ENCODE measurements at places on chromosomes 12 and 14.

- no peak for DNase-seq
Measured at GRCh38 chr12:70032076-70032475, 207.0 kb downstream of the MYRFL start.

DNA sequence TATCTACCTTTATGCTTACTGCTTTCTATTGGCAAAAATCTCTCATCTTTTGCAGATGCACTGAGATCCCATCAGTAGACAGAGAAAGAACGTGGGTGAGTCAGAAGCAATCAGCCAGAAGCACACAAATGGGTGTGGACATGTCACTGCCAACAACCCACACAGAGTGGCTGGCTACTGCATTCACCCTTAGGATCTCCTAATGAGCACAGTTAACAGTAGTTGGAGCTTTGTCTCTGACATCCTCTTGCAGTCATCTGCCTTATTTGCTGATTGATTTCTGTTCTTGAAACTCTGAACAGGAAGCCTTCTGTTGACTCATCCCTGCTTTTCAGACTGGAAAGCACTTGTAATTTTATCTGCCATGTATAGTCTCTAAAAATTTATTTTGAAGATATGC lies 117.2 kb downstream of the RGS6 start:
- DNase-seq: peak; percentile 1

GRCh38 chr14:35438910-35439713 lies 34.6 kb upstream of the NFKBIA start:
- peak; percentile 22 for DNase-seq

DNA sequence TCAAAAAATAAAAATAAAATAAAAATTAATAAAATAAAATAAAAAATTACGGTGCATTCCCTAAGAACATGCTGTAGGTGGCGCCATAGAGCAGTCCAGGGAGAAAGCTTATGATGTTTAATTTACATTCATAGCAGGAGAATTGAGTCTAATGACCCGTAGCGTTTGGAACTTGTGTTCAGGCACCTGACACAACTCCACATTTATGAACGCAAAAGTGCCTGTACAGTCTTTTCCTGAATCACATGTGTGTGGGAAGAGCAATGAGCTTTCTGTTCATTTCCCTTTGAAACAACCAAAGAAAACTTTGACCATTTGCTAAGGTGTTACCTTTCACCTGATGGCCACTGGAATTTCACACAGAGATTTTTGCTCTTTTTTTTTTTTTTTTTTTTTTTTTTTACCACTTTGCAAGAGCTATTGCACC lies 60.6 kb upstream of the KCNA1 start:
- peak; percentile 46 for DNase-seq

GRCh38 chr14:51321036-51321435 lies 81.0 kb downstream of the TMX1 start:
- no peak for DNase-seq

DNA sequence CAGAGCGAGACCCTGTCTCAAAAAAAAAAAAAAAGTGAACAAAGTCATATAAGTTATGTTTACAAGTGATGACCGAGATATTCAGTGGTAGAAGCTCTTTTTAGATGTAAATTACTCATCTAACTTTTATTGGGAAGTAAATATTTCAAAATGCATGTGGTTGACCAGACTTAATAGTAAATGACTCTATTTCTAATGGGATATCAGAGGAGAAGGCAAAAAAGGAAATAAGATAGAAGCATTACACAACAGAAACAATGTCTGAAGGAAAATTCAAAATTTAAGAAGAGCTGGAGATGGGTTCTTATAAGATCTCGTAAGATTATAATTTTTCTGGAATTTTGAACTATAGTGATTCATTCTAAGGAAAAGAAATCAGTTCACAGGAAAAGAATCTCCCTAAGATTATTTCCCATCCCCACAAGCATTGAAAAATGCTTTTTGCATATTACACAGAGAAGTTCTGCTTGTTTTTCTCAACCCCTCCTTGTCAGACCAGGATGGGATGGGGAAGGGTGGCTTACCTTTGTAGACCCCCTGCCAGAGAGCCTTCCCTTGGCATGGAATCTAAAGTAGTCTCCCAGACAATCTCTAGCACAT lies 63.1 kb upstream of the STK38L start:
- DNase-seq: peak; percentile 77

DNA sequence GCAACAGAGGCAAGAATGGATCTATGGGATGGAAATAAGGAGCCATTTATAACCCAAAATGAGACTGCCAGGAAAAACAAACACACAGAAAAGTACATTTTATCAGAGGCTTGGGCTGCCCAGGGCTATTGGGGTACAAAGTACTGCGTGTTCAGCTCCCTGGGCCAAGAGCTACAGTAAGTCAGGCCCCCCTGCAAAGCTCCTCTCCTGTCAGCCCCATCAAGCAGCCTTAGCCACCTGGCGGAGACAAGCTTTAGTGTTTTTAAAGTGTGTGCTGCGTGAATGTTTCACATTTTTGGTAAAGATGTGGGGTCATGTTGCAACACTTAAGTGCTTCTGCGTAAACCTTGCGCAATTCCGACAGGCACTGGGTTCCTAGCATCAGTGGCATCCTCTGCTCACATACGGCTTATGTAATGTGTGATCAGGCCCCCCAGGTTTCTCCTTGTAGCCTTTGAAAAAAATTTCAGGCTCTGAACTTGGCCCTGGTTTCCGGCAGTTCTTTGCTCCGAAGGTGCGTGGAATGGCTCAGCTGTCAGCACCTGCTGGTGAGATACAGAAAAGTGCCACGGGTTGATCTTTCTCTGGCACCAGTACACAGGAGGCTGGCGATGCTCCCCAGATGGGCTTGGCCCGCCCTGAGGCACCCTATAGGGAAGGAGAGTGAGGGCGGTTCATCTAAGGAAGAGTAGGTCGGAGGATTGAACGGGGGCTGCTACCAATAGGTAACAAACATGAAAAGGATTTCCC lies 198.7 kb upstream of the EEA1 start:
- peak; percentile 94 for DNase-seq

GRCh38 chr12:4830556-4831210 lies 79.0 kb upstream of the KCNA1 start:
- DNase-seq: no peak

- no peak for DNase-seq
Measured at GRCh38 chr14:39203659-39204606, 28.9 kb downstream of the PNN start.

DNA sequence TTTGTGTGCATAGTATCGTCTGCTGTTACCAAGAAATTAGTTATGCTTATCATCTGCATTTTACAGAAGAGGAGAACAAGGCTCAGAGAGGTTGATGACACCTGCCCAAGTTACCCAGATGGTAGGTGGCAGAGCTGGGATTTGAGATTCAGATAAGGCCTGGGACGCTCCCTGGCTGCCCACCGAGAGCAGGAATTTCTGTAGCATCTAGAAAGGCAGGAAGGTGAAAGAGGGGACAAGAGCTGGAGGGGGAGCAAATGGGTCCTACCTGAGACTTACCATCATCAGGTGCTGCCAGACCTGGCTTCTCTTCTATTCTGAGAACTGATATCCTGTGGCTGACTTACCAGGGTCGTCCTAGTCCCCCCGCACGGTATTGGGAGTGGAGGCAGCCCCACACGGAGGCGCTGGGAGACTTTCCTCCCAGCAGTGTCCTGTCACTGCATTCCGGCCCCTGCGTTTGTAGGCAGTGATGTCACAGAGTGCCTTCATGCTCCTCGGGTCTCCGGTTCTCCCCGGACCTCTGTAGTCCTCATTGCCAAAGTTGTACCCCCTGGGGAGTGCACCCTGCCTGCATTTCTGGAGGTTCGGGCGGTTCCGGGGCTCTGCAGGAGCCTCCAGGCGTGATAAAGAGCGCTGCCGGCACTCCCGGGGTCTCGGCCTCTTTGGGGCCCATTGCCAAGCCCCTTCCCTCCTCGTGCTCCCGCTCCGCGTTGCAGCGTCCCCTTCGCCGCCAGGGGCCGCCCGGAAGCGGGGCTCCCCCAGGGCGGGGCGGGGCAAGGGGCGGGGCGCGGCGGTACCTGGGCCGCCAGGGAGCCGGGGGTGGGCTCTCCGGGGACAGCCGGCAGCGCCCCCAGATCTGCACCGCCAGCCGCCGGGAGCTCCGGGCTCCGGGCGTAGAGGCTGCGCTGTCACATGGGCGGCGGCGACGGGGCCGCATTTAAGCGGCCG lies at the start of gene CABP1:
Gene CABP1 (plus strand): TSS at position 856 of the 951 bp plus-strand sequence. CDS start 60 bp downstream, at position 916.
- peak; percentile 7 for DNase-seq

DNA sequence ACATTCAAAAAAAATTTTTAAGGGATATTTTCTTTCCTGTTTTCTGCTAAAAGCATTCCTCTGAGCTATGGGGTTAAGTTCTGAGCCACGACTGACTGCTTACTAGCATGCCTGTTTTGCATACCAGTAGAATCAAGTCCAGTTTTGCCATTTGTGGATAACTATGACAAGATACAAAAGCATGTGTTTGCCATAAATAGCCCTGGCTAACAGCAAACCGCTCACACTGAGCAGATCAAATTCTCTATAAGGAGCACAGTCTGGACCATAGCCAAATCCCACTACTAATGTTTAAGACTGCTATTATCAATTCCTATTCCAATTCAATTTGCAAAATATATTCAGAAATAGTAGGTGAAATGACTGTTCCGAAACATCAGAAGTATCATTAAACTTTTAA lies 3.2 kb downstream of the CFL2 start:
- DNase-seq: peak; percentile 97

DNA sequence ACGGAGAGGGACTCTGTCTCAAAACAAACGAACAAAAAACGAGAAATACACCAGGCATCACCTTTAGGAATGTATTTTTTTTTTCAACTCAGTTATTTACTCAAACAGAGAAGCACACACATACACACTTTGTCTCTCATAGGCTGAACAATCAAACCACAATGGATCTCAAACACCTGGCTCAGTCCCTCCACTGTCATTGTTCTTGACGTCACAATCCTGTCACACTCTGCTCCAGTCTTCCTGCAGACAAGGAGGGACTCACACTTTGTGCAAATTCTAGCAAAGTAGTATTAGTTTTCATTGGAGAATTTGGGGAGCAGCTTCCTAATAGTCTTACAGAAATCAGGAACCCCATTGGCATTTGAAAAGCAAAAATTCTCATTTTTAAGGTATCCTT lies 727.8 kb downstream of the BCL11B start:
- no peak for DNase-seq

GRCh38 chr14:78644824-78645559 lies 474.8 kb downstream of the NRXN3 start:
- no peak for DNase-seq

DNA sequence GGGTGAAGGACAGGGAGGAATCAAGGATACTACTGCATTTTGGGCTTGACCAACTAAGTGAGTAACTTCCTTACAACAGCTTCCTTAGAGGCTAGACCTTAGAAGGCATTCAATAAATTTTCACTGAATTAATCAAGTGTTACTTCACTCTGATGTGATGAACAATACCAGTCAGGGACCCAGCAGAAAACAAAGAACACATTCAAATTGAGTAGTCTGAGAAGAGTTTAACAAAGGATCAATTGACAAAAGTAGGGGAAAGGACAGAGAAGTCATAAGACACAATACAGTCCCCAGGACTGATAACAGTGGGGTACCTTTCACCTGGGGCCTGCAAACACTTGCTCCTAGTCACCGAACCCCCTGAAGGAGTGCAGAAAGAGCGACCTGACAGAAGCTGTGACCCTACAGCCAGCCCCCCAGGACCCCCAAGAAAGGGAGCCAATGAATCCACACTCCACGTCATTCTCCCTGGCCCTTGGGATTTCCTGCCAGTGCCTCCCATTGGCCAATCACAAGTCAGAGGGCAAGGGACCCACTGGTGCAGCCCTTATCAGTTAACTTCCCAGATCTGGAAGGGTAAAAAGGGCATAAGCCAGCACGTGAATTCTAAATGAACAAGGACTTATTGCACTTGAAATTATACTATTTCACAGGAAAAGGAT lies 6.9 kb downstream of the ANAPC5 start:
- DNase-seq: no peak

- no peak for DNase-seq
Measured at GRCh38 chr12:43858096-43858495, 22.2 kb downstream of the TMEM117 start.

DNA sequence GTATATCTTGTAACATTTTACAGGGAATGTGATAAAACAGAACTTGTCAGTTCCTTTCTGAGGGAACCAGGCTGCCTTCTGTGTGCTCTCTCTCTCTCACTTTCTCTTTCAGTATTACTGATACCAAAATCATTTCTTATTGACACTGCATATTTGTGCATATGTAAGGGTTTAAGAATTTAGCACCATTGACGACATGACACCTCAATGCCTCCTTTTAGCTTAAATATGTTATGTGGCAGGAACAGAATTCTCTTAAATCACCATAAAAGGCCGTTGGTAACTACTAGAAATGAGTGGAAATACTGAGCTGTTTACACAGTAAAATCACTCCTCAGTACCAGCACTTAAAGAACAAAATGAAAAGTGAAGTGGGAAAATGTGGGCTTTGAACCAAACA lies 457.7 kb upstream of the SYT1 start:
- peak; percentile 6 for DNase-seq

Data from EH (cell line).